ENCODE measurements at places on chromosomes 5 and 9.

GRCh38 chr5:105413406-105413990 is 1850.9 kb upstream of the NUDT12 start:
- DNase-seq = no peak

GRCh38 chr9:113524468-113524867 is 60.9 kb downstream of the RGS3 start:
- no peak for DNase-seq

DNA sequence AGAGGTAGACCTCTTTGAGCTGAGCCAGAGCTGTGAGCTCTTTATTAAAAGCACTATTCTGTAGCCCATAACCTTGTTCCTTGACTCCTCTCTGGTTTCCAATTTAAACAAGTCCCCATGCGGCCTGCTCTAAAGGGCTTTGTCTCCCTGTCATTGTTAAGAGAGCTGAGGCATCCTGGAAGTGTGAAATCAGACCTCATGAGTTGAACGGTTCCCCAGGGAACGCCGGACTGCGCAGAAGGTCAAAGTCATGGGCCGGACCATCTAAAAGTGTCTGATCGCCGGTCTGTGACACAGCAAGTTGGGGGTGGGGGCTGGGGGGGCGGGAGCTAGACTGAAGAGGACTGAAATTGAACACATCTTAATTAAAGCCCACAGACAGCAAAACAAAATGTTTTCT is 265.8 kb downstream of the SLF1 start:
- DNase-seq = no peak

DNA sequence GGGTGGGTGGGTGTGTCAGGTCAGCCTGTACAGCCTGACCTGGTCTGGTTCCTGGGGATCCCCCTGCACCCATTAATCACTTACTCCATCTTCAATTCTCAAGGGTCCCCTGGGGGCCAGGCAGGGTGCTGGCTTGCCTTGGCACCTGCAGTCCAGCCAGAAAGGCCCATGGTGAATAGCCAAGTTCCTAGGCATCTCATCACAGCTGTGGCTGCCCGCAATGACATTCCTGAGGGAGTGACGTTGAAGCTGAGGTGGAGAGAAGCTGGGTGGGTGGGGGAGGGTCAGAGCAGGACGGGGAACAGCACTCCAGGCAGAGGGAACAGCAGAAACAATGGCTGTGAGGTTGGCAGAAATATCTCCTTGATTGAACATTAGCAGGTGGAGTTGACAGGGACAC is 10.6 kb downstream of the HMCN2 start:
- DNase-seq = no peak

DNA sequence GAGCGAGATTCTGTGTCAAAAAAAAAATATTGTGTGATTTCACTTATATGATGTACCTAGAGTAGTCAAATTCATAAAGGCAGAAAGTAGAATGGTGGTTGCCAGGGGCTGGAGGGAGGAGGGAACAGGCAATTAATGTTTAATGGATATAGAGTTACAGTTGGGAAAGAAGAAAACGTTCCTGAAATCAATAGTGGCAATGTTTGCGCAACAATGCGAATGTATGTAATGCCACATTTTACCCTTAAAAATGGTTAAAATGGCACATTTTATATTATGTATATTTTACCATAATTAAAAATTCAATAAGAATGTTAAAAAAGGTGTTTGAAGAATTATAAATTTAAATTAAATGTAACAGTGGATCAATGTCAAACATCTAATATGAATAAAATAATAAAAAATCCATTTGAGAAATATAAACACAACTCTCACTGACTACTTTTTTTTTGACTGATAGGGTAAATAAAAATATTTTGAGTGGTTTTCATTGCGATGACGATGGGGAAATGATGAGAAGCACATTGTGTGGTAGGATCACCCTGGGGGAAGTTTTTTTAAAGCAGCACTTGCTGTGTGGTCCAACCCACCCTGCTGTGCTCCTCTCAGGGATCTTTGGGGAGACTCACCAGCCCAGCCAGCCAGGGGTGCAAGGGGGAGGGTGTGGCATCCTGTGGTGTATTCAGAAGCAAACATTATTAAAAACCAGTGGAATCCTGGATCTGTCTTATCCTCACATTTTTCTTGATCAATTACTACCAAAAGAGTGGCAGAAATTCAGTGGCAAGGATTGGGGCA is 4.3 kb downstream of the FYB1 start:
- DNase-seq = no peak

- DNase-seq = no peak
Observed at GRCh38 chr5:114055318-114056184, 306.3 kb upstream of the KCNN2 start.

DNA sequence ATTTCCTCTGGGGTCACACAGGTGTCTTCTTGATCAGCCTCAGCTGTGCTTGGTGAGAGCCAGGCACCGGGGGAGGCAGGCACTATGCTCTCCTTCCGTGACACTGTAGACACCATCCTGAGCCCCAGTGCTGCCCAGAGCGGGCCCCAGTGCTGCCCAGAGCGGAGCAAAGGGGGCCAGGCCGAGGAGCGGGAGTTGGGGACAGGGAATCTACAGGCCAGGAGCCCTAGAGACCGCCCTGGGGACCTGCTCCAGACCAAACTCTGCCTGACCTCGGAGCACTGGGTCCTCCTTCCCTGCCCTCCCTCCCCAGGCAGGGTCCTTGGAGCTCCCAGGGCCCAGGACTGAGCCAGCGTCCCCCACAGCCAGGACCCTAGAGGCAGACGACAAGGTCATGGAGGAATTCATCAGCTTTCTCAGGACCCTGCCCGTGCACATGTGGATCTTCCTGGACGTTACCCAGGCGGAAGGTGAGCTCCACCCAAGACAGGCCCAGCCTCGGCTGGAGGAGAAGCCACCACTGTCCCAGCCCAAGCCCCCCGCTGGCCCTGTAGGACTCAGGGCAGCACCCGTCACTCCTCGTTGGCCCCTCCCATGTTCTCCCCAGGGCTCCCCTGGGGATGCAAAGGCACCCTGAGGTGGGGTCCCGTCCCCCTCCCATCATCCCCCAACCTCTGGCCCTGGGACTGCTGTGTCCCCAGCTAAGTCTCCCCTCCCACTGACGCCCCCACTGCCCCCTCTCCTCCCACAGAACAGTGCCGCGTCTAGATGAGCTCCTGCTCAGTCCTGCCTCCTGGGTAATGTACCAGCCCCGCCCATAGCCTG is 30.2 kb downstream of the PAEP start:
- DNase-seq = no peak
